ENCODE measurements at places on chromosomes 2 and 18.

DNA sequence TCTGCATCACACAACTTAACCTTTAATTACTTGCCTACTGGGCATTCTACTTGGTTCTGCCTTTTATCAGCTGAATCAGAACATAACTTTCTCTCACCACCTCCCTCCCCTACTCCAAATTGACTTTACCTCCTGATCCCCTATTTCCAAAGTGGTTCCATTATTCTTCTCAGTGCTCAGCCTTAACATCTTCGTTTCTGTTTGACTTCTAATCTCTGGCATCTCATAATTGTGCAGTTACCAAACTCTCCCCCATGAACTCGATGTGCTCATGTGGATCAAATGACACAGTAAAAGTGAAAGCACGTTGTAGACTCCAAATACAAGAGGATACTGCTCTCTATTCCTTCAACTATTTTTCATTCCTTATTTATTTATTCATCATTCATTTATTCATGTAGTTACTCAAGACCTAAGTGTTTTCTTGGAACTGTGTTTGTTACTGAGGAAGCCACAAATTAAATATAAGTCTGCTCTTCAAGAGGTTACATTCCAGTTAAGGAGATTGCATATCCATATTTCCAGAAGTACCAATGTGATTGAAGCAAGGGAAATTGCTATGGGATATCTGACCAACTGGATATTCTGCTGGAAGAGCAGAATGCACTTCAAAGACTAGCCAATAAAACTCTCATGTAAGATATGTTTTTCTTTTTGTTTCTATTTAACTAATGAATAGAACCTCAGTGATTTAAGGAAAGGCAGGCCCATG lies 158.8 kb downstream of the TMEFF2 start:
- no peak for DNase-seq

DNA sequence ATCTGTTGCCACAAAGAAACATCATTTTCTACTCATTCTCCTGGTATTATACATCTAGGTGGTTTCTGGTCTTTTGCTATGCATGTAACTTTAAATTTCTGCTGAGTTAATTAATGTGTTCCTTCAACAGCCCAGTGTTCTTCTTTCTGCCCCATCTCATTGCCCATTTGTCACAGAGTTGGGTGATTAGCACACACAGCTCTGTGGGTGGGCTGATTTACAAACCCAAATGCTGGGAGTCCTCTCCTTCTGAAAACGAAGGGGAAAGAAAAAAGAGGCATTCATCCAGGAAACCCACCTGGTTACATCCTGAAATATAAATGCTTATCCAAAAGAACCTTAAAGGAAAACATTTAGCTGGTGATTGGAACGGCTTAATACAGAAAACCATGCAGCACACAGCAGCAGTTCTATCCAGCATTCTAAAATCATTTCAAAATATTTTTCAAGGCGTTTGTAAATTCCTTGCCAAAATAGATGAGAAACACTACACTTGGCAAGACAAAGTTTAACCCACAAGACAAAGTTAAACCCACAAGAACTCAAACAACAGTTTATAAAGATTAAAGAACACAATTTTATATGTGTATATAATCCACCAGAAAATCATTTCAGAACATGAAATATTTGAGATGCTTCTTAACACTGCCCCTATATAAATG lies 177.9 kb downstream of the ANTXR1 start:
- DNase-seq = no peak

GRCh38 chr18:66209656-66210055 lies 394.2 kb downstream of the CDH19 start:
- no peak for DNase-seq

GRCh38 chr2:222049946-222050345 lies 248.9 kb downstream of the PAX3 start:
- DNase-seq = no peak
